ENCODE measurements at places on chromosomes 7 and 10.

DNA sequence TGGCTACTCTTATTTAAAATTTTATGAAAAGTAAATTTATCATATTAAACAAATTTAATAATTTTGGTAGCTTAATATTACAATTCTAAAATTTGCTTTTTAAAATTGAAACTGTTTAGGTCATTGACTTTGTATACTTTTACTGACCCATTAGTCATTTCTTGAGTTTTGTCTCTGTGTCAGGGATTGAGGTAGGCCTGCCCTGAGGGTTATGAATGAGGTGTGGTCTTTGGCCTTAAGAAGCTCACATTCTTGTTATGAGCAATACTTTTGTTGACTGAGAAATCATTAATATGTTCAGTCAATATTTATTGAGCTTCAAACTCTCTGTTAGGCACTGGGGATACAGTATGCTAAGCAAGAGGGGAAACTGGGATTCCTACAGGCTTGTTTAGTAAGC lies 47.0 kb upstream of the RPA3 start:
- DNase-seq, result peak; percentile 4

- DNase-seq, result no peak
These were observed 20.4 kb downstream of the PPA1 start for GRCh38 chr10:70212879-70213278.

- no peak for DNase-seq
These were observed 252.7 kb downstream of the PRPF18 start for GRCh38 chr10:13839430-13839990.

- DNase-seq, result no peak
These were observed 24.7 kb upstream of the MCM10 start for GRCh38 chr10:13136651-13137050.

DNA sequence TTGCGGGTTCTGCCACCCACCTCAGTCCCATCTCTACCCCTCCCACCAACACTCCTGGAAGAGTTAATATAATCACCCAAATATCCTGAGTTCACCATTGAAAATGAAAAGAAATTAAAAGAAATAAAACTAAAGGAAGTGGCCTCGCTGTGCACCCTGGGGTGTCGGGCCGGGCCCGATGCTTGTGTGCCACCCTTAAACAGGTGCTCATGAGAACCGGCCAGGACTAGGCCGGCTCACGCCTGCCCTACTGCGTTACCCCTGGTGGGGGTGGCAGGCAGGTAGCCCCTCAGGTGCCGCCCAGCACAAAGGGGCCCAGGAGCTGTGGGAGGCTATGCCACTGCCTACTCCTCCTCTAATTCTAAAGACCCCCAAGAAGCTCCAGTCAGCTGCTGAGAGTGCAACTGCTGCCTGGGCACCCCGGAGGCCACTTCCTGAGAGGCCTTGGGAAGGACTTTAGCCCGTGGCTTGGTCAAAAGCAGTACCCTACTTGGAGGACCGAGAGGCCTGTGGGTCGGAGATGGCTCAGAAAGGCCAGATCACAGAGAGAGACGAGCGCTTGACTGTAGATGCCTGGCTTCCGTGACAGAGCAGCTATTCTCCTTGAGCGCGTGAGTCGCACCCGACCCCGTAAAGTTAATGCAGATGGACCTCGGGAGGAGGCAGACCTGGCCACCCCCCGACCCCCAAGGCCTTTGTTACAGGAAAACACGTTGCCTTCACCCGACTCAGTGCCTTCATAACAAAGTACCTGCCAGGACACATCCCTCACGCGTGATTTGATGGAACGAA lies 51.0 kb upstream of the PPP2R2D start:
- DNase-seq, result no peak

DNA sequence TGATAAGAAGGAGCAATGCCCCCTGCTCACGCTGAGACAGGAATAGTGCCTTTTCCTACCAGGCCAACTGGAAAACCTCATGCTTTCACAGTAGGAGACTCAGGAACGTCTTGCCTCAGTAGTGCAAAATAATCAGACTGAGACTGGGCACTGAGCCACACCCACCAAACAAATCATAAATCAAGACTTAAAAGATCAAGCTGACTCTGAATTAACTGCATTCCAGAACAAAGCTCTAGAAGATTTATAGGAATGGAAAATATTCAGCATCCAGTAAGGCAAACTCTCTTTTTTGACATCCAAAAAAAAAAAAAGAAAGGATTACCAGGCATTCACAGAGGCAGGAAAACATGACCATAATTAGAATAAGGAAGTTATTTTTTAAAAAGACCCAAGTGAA lies 30.5 kb upstream of the SLC18A3 start:
- no peak for DNase-seq

- DNase-seq, result no peak
These were observed 297.9 kb upstream of the FZD1 start for GRCh38 chr7:90966346-90966745.

DNA sequence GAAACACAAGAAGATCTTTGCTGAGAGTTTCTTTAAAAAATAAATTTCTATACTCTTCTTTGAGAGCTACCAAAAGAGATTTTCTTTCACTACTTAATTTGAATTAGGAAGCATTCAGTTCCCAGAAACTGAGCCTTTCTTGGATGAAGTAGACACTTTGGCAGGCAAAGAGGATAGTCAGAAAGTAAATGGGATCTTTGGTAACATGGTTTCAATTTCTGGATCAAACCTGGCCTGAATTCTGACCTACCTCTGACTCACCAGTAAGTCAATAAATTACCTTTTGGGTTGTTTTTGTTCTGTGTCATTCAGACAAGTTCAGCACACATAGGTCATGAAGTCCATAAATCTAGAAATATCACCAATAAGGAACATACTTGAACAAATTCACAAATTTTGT lies 26.8 kb upstream of the CABCOCO1 start:
- DNase-seq, result no peak

- DNase-seq, result no peak
These were observed 10.7 kb downstream of the KMT2E start for GRCh38 chr7:105024734-105025133.

DNA sequence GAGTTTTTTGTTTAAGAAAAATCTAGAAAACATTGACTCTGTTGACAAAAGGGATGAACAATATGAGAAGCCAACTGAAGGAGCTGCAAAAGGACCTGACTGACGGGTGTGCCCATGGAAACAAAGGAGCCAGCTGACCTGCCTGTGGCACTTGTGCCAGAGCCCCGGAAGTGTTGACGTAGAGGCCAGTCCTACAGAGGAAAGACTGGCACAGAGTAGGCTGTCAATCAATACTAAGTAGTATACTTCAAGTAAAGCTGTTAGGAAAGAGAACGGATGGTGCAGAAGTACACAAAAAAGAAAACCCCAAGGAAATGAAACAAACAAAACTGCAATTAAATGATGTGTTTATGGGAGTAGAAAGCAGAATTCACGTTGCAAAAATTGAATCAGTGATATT lies 19.0 kb upstream of the ABI1 start:
- DNase-seq, result peak; percentile 28

- no peak for DNase-seq
These were observed 29.2 kb upstream of the ATRNL1 start for GRCh38 chr10:115063701-115064658.

GRCh38 chr10:108014902-108015177 lies 850.3 kb upstream of the SORCS1 start:
- DNase-seq, result no peak

- no peak for DNase-seq
These were observed 70.9 kb downstream of the CARD11 start for GRCh38 chr7:2972835-2973161.

DNA sequence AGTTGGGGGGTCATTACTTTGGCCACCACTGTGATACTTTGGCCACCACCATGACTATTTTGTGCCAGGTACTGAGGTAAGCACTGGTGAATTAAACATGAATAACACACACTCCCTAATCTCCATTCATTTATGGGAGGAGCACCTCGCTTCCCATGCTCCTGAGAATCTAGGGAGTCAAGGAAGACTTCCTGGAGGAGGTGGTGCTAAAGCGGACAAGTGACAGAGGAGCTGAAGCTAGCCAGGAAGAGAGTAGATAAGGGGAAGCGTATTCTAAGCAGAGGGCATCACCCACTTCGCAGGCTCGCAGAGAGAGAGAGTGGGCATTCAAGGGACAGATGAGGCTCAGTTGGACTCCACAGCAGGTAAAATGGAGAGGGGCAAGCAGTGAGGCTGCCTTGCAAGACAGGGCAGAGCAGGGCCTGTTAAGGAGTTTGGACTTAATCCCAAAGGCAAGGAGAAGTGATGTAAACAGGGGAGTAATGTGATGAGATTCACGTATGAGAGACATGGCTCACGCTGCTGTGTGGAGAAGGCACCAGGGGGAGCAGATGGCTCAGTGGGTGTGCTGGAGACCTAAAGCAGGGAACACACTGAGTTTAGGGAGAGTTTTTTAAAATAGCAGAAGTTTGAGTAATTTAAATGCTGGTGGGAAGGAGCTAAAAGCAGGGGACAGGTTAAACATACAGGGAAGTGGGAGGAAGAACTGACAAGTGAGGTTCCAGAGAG lies 21.3 kb upstream of the TMEM248 start:
- no peak for DNase-seq

DNA sequence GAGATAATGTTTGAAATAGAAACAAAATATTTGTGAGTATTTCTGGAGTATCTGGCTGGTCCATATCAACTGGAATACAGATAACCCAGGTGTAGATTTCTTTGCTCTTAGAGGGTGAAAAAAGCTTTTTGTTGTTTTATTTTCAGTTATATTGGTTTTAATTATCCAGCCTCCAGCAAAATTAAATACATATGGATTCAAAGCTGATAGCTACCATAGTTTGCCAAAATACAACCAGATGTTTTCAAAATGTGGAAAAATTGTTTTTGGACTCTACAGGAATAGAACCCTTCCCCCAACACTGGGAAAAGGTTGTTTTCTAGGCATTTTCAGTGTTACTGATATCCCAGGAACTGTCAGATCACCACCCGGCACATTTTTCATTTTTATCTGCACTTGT lies 30.1 kb downstream of the LRRC17 start:
- no peak for DNase-seq

DNA sequence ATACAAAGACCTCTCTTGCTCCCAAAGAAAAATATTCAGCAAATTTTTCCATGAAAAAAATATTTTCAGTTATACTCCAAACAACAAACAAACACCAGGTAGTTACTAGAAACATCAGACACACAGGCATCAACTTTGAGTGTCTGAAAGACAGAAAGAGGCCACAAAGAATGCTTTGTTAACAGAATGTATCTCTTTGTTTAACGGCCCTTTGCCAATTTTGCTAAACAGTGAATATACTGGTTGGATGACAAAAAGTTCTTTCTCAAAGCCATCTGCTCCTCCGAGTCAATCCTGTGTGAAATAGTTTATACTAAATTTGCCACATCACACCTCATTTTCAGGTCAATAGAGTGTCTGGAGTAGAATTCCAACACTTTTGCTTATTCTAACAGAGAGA lies 216.7 kb upstream of the PHF14 start:
- no peak for DNase-seq

DNA sequence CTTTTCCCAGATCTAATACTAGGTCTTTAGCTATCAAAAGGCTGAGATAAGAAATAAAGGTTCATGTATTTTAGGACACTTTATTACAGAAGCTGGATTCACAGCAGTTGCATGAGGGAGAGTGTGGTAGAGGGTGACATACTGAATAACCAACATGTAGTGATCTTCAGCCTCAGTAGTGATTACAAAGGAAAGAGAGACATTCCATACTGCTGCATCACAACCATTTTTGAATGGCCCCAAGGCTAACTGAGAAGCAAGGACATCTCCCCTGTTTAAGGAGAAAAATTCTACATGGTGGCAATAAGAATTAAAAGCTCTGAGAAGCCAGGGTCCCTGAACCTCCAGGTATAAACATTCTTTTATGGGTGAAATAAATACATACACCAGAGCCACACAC lies 35.3 kb downstream of the COG5 start:
- no peak for DNase-seq

DNA sequence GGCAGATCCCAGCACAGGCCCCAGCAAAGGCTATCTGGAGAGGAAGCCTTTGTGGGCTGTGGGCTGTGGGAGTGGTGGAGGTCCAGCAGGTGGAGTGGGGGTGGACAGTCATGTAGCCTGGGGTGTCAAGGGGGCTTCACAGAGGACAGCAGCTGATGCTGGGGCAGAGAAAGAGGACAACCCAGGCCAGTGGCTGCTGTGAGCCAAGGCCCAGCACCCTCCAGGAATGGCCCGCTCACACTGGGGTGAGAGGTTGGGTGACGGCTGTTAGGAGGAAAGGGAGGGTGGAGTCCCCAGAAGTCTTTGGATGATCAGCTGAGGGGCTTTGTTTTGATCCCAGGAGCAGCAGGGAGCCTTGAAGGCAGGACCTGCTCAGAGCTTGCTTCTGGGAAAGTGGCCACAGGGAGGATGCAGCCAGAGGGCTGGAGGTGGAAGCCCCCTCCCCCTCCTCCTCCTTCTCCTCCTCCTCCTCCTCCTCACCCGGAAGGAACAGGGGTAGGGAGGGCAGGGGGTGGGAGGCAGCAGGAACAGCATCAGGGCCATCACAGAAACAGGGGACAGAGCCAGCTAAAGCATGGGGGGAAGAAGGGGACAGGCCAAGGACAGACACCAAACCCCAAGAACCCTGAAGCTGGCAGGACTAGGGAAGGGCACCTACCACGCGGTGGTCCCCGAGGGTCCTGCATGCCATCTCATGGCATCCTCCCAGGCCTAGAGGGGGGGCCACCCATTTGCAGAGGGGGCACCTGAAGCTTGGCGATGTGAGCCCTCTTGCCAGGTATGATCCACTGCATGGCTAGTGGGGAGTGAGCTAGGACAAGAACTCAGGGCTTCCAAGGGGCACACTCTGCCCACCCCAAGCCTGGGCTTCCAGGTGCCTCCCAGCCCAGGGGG lies 144.9 kb downstream of the GRID1 start:
- DNase-seq, result no peak

DNA sequence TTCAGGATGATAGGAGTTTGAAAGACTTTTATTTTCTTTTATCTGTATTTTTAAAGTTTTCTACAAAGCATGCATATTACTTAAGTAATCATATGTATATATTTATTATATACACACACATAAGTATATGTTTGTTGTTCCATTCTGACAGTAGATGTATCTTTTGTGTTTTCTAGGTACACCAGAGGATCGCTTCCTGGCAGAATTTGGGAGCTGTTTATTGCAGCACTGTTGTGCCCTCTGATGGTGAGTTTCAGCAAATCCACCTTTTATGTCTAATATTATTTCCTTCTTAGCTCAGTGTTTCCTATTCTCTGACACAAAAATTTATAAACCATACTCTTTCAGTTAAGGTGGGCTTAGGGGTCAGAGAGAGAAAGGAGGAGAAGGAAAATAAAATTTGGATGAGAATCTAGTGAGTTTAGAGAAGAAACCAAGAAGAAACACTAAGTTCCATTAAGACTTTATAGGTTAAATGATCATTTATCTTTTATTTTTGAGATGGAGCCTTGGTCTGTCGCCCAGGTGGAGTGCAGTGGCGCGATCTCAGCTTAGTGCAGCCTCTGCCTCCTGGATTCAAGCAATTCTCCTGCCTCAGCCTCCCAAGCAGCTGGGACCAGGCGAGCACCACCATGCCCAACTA lies 59.2 kb upstream of the OIT3 start:
- peak; percentile 46 for DNase-seq

DNA sequence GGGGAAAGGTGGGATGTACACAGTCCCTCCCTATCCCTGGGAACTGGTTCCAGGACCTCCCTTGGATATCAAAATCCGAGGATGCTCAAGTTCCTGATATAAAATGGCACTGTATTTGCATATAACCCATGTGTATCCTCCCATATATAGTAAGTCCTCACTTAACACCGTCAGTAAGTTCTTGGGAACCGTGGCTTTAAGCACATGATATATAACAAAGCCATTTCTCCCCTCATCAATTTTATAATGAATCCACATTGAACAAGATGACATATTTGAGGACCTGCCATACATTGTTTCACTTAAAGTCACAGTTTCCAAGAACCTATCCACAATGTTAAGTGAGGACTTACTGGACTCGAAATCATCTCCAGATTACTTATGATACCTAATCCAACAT lies 5.4 kb downstream of the CRYGN start:
- no peak for DNase-seq

- DNase-seq, result no peak
These were observed 370.8 kb downstream of the AUTS2 start for GRCh38 chr7:69968969-69969556.

Data from MM.1S (cell line).